Hindlimb muscle (tissue), 1 donor: ENCODE measurements at places on chromosomes 2 and 18. TPM values are rescaled to one million over a fixed set of nuclear protein-coding genes. Genes with fewer than 3 reads are reported as not detected.

VWA3B gene
- polyA plus RNA-seq: 1.0 TPM

PXDN gene
- polyA plus RNA-seq: 140 TPM

- DNase-seq: peak; percentile 73
Measured at GRCh38 chr18:38459131-38459994, 893.8 kb upstream of the CELF4 start.

DNA sequence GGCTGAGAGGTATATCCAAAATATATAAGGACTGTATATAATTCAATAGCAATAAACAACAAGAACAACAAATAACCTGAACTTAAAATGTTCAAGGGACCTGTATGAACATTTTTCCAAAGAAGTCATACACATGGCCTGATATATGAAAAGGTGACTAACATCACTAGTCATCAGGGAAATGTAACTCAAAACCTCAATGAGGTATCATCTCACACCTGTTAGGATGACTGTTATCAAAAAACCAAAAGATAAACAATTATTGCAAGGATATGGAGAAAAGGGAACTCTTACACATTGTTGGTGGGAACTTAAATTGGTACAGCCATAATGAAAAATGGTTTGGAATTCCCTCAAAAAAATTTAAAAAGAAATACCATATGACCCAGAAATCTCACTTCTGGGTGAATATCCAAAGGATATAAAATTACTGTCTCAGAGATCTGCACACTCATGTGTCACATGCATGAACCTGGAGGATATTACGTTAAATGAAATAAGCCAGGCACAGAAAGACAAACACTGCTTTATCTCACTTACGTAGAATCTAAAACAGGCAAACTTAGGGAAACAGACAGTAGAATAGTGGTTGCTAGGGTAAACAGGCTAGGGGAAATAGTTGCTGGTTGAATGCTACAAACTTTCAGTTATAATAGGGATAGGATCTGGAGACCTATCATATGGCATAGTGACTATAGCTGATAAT lies 334.5 kb upstream of the MMADHC start:
- no peak for DNase-seq

HOXD11 gene
- polyA plus RNA-seq: not detected

DNA sequence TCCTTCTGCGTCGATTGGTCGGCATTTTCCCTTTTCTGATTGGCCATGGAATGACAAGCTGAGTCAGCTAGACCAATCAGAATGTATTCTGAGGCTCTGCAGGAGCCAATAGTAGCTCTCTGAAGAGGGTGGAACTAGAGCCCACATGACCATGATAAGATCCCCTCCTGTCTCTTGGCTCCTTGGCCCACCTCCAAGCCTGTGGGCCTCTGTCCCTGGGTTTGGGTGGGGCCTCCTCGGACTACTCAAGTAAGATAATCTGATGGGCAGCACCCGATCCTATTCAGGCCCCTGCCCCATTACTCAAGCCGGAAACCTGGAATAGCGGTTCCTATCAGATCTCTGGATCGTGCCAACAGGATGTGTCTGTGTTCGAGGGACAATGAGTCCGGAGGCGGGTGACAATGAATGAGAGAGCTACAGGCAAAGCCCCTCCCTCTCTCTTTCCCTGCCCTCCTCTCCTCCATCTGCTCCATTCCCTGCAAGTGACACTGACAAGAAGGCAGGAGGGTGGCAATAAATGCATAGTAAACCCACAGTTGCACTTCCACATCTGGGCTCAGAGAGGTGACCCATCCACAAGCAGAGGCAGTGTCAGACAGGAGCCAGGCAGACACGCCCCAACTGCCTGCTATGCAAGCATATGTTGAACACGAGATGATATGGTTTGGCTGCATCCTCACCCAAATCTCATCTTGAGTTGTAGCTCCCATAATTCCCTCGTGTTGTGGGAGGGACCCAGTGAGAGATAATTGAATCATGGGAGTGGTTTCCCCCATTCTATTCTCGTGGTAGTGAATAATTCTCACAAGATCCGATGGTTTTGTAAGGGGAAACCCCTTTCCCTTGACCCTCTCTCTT lies 114.7 kb downstream of the TNS1 start:
- DNase-seq: no peak

GRCh38 chr2:72220170-72220569 lies 72.5 kb upstream of the CYP26B1 start:
- DNase-seq: no peak
